Activated T-helper 1 cell treated with anti-CD3 and anti-CD28 coated beads, Interleukin-12 subunit alpha, Interleukin-12 subunit beta, Interleukin-2, Interleukin-4 antibody, amounts not matched to agents 30 ng/mL and 10 ng/mL and 1 ng/mL, durations not matched to agents 14 hours and 24 hours and 36 hours (primary cell): ENCODE measurements at places on chromosomes 16 and 17.

- DNase-seq: no peak
Observed at GRCh38 chr16:55471448-55472097, 7.4 kb upstream of the MMP2 start.

DNA sequence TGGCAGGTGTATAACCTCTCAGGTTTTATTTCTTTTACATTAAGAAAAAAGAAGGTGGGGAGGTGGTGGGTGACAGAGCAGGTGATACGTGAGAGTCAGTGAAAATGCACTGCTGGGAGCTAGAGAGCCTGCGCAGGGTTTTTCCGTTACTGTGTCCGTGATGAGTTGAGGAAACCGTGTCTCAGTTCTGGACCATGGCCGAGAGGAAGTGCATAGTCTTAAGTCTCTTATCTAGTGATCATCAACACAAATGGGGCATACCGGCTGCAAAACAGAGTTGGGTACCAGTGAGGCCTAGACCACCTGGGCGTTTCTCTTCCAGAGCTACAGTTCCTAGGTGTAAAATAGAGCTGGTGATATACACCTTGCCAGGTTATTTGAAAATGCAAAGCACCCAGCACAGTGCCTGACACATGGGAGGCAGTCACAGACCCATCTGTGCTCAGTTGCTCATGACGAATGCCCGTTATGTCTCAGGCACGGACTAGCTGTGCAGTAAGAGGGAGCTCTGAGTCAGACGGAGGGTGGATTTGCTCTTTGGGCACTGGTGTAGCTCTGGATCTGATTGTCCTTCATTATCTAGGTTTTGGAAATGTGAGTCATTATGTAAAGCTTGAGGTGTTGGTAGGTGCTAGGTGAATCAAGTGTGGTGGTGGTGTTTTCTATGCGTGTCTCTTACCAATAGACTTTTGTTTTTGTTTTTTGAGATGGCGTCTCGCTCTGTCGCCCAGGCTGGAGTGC is 60.9 kb downstream of the RPTOR start:
- peak; percentile 31 for DNase-seq

DNA sequence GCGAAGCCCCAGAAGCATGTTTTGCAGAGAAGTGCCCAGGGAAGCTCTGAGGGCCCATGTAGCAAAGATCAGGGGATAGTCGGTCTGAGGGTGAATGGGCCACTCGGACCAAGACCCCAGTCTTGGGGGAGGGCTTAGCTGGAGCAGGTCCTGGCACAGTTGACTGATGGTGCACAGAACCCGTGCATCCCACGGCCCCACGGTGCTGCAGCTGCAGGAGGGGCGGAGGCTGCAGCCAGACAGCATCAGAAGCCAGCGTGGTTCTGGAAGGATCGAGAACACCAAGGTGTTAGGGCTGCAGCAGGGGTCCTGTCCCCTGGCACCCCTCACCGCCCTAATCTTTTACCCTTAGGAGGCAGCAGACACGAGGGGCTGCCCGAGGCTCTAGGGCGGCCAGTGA is 6.5 kb upstream of the MC1R start:
- DNase-seq: no peak

- no peak for DNase-seq
Observed at GRCh38 chr16:56961851-56962281, at the start of gene CETP. TSS of gene CETP (plus strand) at chr16:56961950. CDS start at chr16:56961980, 30 bp downstream.

DNA sequence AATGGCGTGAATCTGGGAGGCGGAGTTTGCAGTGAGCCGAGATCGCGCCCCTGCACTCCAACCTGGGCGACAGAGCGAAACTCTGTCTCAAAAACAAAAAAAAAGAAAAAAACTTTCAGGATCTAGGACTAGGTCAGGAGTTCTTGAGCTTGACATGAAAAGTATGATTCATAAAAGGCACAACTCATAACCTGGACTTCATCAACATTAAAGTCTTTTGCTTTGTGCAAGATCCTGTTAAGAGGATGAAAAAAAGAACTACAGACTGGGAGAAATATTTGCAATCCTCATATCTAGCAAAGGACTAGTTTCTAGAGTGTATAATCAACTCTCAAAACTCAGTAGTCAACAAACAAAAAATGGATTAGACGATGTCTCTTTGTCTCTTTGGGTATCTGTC is 40.0 kb downstream of the TBC1D16 start:
- DNase-seq: no peak

DNA sequence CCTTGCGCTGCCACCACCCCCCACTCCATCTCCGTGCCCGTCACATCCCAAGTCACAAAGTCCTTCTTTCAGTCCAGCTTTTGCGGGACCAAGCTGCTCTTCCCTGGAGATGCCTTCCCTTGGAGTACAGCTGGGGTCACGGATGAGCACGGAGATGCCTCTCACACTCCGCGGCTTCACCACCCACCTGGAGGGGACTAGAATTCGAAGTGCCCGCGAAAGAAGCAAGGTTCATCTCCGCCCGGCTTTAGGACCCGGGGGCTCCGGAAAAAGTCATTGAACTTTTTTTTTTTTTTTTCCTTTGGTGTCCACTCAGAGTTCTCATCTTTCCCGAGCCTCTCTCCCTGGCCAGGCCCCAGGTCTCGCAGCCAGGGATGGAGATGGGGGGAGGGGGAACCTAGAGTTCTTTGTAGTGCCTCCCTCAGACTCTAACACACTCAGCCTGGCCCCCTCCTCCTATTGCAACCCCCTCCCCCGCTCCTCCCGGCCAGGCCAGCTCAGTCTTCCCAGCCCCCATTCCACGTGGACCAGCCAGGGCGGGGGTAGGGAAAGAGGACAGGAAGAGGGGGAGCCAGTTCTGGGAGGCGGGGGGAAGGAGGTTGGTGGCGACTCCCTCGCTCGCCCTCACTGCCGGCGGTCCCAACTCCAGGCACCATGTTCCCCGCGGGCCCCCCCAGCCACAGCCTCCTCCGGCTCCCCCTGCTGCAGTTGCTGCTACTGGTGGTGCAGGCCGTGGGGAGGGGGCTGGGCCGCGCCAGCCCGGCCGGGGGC is at the start of gene FKBP10:
TSS of gene FKBP10 (plus strand) at position 624 of the 771 bp plus-strand sequence. CDS start at position 655, 31 bp downstream.
- peak; percentile 8 for DNase-seq

GRCh38 chr17:79777120-79777893 is 641 bp upstream of the CBX2 start:
- peak; percentile 24 for DNase-seq

- DNase-seq: no peak
Observed at GRCh38 chr16:83742124-83742899, 65.5 kb upstream of the HSBP1 start.

DNA sequence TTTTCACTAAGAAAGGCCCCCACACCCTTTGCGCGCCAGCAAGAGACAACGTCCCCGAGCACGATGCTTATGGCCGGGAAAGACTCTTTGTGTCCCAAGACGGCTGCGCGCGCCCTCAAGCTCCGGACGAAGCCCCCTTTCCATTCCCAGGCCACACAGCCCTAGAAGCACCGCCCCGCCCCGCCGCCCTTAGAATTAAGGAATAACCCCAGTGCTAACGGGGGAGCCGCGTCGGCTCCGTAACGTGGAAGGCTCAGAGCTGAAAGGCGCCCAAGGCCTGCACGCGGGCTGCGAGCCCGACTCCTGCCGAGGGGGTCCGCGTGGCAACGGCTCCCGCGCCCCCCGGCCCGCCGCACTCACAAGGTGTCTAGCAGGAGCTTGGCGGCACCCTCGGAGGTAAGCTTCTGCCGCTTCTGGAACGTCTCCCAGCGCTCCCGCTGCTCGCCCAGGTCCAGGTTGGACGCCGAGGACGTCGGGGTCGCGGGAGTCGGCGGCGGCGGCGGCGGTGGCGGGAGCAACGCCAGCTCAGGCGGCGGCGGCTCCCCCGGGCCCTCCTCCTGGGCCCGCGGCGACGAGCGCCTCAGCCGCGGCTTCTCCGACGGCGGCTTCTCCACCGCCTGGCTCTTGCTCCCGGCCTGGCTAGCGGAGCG is 477 bp downstream of the CENPV start:
- peak; percentile 0 for DNase-seq
